ENCODE measurements at places on chromosomes 11 and 22. TPM values are rescaled to one million over a fixed set of nuclear protein-coding genes. Genes with fewer than 3 reads are reported as not detected.

Gene SLC6A5
- not detected for total RNA-seq

Gene ART1
- not detected for total RNA-seq

Gene SMIM35
- total RNA-seq, result not detected

Gene SCN3B
- total RNA-seq, result 0.54 TPM

Gene C11orf87
- not detected for total RNA-seq

Gene KRTAP5-11
- total RNA-seq, result 1.6 TPM

Gene ATL3
- total RNA-seq, result 40.3 TPM

Gene CRYAB
- total RNA-seq, result 2.2 TPM

Gene SAA4
- total RNA-seq, result not detected
